ENCODE measurements at places on chromosomes 5 and 9.

- no peak for DNase-seq
Observed at GRCh38 chr9:20962536-20963225, 68.8 kb downstream of the HACD4 start.

- DNase-seq, result no peak
Observed at GRCh38 chr5:136053336-136054141, 24.8 kb downstream of the TGFBI start.

DNA sequence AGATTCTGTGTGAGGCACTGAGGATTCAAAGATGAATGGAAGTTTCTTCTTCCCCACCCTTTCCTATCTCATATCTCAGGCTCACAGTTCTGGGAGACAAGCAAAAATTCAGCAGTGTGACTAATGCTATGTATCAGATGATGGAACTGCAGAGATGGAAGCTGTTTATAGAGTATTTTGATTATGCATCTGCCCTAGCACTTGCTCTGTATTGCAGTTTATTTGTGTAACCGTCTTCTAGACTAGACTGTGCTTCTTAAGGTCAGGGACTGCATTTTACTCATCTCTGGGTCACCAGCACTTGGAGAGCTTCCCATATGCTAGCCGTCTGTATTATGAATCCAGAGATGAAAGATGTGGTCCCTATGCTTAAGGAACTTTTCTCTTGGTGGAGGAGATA, 12.6 kb downstream of the CAVIN4 start:
- DNase-seq, result no peak

GRCh38 chr5:174725261-174725990, 1.0 kb downstream of the MSX2 start:
- no peak for DNase-seq

- DNase-seq, result no peak
Observed at GRCh38 chr9:87425202-87425601, 72.5 kb upstream of the DAPK1 start.

- DNase-seq, result no peak
Observed at GRCh38 chr5:121862801-121863200, 11.1 kb downstream of the FTMT start.

- no peak for DNase-seq
Observed at GRCh38 chr9:93447655-93448054, 3.8 kb upstream of the FAM120A start.

- no peak for DNase-seq
Observed at GRCh38 chr5:122352331-122352730, 40.3 kb downstream of the SNCAIP start.

DNA sequence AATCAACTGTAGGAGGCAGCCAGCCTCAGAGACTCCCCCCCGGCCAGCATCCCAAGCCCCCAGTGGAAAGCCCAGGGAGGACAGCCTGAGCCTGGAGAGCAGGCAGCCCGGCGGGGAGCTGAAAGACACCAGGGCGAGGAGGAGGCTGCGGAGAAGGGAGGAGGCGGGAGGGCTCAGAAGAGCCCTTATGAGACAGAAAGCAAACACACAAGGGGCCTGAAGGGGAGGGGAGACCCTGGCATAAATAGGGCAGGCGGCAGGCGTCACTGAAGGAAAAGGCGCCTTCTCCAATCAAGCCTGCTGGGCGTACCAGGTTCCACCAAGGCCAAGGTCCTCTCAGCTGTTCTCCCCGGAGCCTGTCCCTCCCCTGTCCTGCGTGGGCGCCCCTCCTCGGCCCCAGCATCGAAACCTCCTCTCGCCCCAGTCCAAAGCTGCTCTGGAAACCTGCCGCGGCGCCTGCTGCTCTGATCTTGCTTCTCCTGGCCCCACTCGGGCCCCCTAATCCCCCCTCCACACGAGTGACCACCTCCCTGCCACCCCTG, 1.3 kb downstream of the SLC9A3 start:
- DNase-seq, result peak; percentile 83

DNA sequence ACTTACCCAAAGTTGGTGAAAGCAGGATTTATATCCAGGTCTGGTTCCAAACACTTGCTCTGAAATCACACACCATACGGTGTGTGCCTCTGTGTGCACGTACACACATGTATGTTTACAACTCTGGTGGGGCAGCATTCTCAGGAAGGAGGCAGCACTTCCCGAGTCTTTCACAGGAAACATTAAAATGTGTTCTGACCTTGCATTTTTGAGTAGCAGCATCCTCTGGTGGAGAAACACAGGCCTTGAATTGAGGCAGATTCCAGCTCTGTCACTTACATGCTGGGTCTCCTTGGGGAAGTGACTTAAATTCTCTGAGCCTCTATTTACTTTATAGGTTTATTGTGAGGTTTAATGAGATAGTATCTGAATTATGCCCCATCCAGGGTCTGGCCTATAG, 126.4 kb downstream of the RGS3 start:
- DNase-seq, result no peak

DNA sequence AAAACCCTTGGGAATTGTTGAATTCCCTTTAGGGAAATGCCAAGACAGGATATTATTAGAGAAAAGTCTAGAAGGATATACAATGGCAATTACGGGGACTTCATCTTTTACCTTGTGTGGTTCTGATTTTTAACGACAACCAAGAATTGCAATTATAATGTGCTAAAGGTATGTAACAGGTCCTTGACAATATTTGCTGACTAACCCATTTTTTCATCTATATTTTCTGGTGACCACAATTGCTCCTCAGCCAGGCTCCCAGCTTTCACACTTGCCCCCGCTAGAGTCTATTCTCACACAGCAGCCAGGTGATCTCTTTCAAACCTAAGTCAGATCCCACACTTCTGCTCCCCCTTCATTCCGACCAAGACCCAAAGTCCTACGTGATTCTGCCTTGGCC, 34.3 kb downstream of the BARHL1 start:
- no peak for DNase-seq

DNA sequence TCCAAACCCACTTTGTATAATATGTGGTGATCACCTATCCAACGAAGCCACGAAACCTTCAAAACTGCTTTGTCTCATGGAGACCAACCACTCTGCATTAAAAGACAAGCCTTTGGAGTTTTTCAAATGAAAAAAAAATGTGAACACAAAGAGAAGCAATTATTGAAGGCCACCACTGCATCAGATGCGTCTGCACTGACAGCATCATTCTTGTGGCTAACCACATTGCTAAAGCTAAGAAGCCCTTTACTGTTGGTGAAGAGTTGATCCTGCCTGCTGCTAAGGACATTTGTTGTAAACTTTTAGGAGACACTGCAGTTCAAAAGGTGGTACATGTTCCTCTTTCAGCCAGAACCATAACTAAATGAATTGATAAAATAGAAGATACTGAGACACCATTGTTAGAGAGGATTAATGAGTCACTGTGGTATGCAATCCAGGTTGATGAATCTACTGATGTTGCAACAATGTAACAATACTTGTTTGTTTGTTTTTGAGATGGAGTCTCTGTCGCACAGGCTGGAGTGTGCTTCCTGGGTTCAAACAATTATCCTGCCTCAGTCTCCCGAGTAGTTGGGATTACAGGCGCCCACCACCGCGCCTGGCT, 45.4 kb downstream of the TAF11L14 start:
- no peak for DNase-seq

DNA sequence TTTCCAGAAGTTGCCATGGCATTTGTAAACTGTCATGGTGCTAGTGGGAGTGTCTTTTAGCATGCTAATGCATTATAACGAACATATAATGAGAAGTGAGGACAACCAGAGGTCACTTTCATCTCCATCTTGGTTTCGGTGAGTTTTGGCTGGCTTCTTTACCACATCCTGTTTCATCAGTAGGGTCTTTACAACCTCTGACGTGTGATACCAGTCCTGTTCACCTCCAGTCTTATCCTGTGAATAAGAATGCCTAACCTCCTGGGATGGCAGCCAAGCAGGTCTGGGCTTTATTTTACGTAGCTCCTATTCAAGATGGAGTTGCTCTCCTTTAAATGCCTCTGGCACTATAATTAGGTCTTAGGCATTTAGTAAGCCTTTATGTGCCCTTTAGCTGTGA, 20.4 kb upstream of the RFK start:
- no peak for DNase-seq

DNA sequence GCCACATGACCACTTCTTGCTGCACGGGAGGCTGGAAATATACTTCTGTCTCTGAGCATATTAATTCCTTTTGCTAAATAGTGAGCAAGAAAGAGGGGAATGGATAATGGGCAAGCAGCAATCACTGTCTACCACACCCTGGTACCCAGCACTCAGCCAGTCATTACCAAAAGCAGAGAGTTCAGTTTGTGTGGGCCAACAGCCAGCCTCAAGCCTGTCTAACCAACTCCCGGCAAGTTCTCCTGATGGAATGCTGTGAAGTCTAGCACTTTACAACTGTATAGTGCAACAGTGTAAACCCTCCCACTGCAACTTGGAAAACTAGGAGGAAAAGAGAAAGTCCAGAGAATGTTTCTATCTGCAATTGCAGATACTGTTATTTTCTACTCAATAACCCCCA, 47.8 kb downstream of the PLK2 start:
- no peak for DNase-seq

- peak; percentile 82 for DNase-seq
Observed at GRCh38 chr5:50889790-50890189, 223.4 kb downstream of the PARP8 start.

DNA sequence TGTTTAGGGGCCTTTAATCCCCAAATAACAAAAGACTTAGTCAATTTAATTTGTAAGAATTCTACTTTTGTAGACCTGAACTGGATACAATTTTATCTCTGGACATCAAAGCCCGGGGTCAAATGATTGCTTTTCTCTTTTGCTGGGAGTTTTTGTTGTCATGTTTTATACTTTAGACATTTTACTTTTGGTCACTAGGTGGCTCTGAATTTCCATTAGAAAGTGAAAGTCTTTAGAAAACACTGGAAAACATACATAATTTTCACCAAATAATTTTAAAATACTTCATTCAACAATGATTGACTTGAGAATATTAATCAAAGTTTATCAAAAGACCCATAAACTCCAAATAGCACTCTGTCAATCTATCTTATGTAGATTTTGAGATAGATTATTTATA, 2.8 kb upstream of the PCA3 start:
- DNase-seq, result no peak

GRCh38 chr9:131525643-131526565, 5.2 kb downstream of the UCK1 start:
- DNase-seq, result no peak

DNA sequence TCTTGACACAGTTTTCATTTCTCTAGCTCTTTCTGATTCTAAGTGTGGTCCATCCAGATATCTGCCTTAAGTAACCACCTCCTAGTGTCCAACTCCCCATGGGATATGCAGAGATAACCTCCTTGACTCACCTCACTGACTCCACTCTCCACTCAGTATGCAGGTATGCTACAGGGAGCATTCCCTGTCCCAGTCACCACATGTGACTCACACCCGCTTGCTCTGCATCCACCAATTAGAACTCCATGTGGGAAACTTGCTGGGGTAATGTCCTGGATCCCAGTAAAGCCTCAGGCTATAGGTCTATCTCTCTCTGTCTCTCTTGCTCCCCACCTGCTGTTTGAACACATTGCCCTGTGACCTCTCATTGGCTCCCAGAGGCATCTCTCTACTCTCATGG, 563.9 kb downstream of the HTR1A start:
- no peak for DNase-seq

DNA sequence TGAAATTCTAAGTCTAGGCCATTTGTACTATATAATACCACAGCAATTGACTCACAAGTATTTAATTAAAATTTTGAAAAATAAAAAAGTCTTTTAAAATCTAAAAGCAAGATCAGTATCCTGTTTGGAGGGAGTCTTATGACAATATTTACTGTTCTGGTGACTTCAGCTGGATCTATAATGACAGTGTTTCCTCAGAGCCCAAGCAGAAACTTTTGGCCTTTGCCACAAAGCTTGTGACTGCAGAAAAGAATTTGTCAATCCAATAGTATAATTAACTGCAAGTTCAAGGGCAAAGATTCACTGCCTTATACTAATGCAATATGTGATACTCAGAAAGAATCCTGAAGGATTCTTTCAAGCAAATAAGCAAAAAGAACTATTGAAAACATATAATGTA, 49.6 kb upstream of the RAPGEF6 start:
- DNase-seq, result no peak

GRCh38 chr5:176590035-176590717, 19.8 kb downstream of the GPRIN1 start:
- peak; percentile 55 for DNase-seq

GRCh38 chr5:66909364-66909763, 287.2 kb downstream of the CD180 start:
- no peak for DNase-seq

DNA sequence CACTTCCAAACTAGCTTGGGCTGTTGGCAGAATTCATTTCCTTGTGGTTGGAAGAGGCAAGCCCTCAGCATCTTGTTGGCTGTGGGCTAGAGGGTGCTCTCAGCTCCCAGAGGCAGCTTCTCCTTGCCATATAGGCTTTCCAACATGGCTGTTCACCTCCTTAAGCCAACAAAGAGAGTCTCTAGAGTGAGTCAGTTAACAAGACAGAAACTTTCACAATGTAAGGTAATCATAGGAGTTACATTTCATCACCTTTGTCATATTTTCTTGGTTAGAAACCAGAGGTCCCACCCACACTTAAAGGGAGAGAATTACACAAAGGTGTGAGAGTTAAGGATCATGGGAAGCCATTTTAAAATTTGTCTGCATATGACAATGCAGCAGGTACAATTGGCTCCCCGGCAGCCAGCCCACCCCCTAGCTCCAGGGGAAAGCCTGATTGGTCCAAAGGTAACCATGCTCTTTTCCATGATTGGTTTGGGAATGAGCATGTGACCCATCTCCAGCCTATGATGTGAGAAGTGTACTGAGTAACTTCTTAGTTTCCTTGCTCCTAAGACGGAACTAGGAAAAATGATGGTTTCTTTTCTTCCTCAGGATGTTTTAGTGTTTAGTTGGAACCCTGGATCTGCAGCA, 109.8 kb upstream of the MSX2 start:
- DNase-seq, result no peak

- DNase-seq, result no peak
Observed at GRCh38 chr5:139473565-139473964, 2.8 kb downstream of the SMIM33 start.

DNA sequence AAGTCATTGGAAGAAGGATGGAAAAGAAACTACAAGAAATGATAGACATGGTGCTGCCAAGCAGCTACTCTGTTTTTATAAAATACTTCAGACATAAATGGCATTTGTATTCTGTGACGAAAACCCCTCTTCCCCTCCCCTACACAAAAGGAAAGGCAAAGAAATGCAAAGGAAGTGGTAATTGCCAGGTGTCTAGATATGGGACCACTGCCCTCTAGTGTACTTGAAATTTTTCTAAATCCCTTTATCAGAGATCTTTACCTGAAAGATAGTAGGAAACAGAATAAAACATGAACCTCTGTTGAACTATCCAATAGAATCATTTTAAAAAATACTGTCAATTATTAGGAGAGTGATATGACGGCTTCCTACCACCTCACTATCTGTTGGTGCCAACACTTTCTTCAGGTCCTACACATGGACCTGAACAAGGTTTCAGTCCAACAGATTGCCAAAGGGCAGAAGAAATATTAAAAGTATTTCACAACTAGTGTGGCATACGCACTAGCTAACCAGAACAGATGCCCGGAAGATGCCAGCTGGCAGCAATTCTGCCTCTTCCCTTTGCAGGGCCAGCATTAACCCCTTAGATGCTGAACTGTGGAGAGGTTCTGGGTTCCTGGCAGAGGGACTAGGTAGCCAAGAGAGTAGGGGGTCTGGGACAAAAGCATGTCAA, 104.1 kb downstream of the TSSK1B start:
- DNase-seq, result no peak
